ENCODE measurements at places on chromosomes 16 and 17.

DNA sequence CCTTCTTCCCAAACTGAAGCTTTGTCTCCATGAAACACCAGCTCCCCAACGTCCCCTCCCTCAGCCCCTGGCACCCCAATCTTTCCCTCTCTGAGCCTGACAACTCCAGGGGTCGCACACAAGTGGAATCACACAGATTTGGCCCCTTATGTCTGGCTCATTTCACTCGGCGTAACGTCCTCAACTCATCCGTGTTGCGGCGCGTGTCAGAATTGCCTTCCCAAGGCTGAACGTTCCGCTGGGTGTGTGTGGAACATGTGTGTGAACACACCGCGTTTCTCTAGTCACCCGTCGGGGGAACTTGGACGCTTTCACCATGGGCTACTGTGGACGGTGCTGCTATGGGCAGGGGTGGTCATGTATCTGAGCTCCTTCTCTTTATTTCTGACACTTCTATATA lies 45.0 kb downstream of the TBC1D16 start:
- DNase-seq, result no peak

- DNase-seq, result no peak
Measured at GRCh38 chr17:77738751-77739531, 219.6 kb upstream of the TNRC6C start.

- peak; percentile 50 for DNase-seq
Measured at GRCh38 chr17:77572065-77572601, 386.4 kb upstream of the TNRC6C start.

GRCh38 chr17:83104577-83105505 lies 25.4 kb downstream of the METRNL start:
- DNase-seq, result no peak

- no peak for DNase-seq
Measured at GRCh38 chr17:3798273-3799180, 2.5 kb downstream of the ITGAE start.

DNA sequence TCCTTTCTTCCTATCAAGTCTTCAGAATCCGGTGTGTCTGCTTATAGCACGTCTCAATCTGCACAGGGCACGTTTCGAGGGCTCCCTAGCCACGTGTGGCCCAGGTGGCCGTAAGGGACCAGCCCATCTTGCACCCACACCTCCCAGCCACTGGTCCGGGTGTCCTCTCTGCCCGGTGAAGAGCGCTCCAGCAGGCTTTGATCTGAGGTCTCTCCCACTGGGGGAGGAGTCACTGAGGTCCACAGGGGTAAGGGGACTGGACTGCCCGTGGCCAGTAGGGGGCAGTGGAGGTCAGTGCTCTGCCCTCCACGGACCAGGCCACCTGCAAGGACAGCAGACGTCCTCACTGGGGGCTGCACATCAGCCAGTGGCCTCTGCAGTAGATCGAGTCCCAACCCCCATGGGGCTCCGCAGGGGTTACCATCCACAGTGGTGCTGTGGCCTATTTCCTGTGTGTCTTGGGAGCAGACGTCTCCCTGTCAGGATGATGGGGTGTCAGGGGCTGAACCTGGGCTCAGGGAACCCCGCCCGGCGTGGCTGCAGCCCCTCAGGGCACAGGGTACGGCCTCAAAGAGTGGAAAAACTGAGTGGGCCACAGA lies 204.1 kb upstream of the CIBAR2 start:
- peak; percentile 47 for DNase-seq

DNA sequence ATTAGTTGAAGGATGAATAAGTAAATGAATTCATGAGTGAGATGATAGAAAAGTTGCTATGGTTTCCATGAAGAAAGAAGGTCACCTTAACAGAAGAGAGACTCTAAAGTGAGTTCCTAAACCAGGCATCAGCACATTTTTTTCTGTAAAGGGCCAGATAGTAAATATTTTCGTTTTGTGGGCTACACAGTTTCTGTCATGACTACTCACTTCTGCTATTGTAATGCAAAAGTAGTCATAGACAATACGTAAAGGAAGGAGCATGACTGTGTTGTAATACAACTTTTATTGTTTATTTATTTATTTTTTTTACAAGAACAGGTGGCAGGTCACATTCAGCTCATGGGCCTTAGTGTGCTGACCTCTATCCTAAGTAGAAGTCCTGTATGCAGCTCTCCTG lies 426.1 kb upstream of the DYNLRB2 start:
- DNase-seq, result no peak

- no peak for DNase-seq
Measured at GRCh38 chr16:4402439-4403132, 13.8 kb downstream of the CORO7 start.

- DNase-seq, result no peak
Measured at GRCh38 chr17:63973930-63974593, 1.3 kb upstream of the SCN4A start.

DNA sequence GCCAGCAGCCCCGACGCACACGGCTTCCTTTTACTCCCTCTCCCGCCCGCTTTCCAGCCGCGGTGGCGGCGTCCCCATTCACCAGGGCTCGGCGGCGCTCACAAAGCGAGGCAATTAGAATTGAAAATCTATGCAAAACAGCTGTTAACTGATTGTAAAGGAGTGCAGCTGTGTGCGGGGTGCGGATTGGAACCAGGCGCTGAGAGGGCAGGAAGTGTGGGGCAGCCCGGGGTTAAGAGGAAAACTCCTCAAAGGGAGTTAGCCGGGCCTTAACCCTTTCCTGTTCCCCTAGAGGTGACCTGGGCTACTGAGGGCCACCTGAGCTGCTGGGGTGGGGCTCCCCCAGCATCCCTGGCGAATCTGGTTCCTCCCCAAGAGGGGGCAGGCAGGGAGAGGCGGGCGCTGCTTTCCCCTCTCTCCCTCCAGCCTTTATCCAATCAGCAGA lies 5.8 kb upstream of the GSE1 start:
- DNase-seq, result no peak

- no peak for DNase-seq
Measured at GRCh38 chr16:70767377-70768202, 33.4 kb downstream of the VAC14 start.

- DNase-seq, result no peak
Measured at GRCh38 chr17:51439395-51440229, 179.3 kb downstream of the UTP18 start.

DNA sequence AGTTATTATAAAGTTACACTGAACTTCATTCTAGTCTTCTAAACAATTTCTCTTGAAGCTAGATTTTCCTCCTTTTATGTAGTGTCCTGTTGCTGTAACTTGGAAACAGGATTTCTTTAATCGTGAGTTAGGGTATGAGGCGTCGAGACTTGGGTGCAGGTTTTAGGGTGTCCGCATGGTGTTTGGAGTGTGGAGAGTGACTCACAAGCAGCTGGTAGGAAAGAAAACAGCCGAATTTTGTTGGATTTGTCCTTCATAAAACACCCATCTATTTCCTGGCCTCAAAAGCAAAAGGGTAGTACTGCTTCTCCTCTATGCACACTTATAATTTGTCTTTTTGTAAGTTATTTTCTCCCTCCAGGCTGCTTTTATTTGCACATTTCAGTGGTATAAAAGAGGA lies 1.6 kb downstream of the RPTOR start:
- no peak for DNase-seq

DNA sequence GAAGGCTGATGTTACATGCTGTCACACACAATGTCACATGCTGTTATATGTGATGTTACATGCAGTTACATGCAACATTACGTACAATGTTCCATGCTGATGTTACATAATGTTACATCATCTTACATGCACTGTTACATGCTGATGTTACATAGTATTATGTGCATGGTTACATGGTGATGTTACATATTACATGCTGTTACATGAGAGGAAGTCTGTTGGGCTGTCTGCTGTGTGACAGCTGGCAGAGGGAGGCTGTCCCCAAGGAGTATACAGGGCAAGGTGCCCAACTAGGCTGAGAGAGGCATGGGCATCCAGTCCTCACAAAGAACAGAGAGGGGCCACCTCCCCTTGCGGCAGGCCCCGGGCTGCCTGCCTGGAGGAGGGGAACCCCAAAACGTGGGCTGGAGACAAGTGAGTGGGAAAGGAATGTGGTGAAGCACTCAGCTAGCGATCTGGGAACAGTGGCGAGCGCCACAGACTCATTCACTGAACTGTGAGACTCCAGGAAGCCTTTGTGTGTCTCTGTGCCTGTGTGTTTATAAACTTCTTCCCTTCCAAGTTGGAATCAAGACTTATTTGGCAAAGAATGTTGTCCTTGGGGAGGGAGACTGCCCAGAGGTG lies 30.6 kb downstream of the TMEM92 start:
- DNase-seq, result no peak

- DNase-seq, result no peak
Measured at GRCh38 chr17:22253007-22253406, 560.7 kb downstream of the KCNJ18 start.

DNA sequence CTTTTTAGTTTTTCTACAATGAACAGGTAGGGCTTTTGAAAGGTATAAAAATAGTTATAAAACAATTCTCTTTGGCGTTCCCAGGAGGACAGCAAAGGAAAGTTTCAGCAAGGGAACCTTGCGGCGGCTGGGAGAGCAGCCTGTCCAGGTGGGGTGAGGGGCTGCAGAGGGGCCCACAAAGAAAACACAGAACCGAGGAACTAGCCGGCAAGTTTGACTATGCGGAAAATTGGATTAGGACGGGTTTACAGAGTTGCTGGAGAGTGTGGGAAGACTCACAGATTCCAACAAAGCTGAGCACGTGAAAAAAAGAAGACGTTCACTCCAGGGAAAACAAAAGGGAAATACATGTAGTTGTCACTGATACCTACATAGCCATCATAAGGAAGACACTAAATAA lies 40.2 kb upstream of the METTL16 start:
- DNase-seq, result no peak

GRCh38 chr17:559551-560431 lies 154.8 kb downstream of the VPS53 start:
- no peak for DNase-seq

- DNase-seq, result no peak
Measured at GRCh38 chr17:26774291-26775218, 519.4 kb upstream of the WSB1 start.

- DNase-seq, result no peak
Measured at GRCh38 chr16:88318521-88318920, 64.2 kb upstream of the ZNF469 start.

- no peak for DNase-seq
Measured at GRCh38 chr16:2611499-2611862, 70.8 kb upstream of the KCTD5 start.

DNA sequence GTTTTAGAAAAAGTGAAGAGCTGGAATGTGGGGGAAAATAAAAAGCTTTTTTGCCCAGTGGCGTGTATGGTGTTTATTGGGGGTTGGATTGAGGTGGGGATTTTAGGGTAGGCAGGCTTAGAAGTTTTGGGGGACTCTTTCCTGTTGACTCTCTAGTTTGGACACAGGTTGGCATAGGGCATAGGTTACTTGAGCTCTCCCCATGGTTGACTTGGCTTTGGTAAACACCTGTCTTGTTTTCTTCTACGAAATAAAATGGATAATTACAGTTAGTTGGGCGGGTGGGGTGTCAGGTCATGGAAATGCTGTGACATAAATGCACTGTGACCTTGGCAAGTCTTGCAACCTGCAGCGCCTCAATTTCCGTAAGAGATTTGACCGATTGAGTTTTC lies 680 bp upstream of the TAOK2 start:
- DNase-seq, result no peak

DNA sequence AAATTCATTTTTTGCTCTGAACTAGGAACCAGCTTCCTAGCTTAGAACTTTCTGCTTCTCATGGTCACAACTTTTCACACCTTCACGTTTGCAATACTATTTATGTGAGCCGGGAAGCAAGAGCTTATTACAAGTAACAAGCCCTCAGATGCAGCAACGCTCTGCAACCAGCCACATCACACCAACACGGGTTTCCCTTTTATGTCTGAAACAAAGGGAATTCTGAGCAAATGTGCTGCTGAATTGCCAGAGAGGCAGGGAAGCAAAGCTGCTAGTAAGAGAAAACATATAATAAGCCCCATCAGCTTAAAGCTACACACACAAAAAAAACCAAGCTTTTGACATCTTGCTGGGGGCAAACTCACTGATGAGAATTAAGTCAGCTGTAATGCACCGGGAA lies 122.2 kb downstream of the SLC39A11 start:
- no peak for DNase-seq

DNA sequence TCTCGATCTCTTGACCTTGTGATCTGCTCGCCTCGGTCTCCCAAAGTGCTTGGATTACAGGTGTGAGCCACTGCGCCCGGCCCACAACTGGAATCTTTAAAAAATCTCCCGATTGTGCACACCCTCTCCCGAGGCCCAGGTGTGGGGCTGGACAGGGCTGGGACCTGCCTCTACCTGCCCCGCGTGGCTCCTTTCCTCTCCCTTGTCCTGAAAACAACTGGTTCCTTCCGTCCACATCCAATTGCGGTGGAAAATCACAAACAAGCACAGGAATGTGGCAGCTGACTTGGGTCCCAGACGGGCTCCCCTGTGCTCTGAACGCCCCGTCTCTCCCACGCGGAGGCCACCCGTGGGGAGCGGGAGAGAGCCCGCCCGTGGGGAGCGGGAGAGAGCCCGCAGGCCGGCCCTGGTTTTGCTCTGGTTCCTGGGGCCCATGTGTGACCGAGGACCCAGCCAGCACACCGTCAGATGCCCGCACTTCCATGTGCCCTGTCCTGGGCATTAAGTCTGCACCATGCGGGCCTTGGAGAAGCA lies 3.0 kb upstream of the TMEM204 start:
- DNase-seq, result no peak

GRCh38 chr17:61484174-61484573 lies 32.0 kb downstream of the TBX4 start:
- DNase-seq, result no peak

DNA sequence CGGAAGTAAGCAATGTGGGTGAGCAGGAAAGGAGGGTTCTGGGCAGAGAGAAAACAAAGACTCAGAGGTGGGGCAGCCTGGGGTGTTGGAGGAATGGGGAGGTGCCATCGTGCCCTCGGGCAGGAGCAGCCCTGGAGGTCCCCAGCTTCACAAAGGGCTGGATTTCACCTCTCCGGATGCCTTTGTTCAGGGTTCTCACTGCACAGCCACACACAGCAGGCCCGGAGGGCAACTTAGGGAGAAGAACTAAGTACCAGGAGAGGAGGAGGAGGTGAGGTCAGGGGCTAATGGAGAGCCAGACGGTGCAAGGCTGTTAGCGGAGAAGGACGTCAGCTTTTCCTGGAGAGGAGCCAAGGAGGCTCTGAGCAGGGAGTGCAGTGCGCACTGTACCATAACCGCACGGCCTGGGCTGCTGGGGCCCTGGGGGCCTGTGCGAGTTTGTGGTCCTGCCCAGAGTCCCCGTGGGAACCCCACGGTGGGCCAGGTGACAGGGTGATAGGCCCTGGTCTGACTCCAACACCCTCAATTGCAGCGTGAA lies 9.3 kb downstream of the ARRB2 start:
- no peak for DNase-seq

- no peak for DNase-seq
Measured at GRCh38 chr17:78628547-78629435, 51.6 kb upstream of the DNAH17 start.

All from NCI-H187 (cell line).